ENCODE measurements at places on chromosomes 11 and 22.

DNA sequence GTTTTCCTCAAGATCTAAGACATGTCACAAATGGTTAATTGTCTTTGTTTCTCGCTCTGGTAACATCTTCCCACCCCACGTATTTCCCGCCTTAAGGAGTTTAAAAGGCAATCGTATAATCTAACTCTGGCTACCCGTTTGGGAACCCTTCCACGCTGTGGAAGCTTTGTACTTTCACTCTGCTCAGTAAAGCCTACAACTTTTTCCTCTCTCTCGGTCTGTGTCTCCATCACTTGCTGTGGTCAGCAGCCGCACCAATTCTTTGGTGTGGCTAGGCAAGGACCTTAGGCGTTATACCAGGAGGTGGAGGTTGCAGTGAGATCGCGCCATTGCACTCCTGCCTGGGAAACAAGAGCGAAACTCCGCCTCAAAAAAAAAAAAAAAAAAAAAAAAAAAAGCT, 1430.1 kb downstream of the LRRC4C start:
- no peak for DNase-seq

- no peak for DNase-seq
Observed at GRCh38 chr11:35009191-35009943, 92.9 kb downstream of the PDHX start.

GRCh38 chr11:61776561-61777075, 15.8 kb downstream of the TMEM258 start:
- DNase-seq, result peak; percentile 81

DNA sequence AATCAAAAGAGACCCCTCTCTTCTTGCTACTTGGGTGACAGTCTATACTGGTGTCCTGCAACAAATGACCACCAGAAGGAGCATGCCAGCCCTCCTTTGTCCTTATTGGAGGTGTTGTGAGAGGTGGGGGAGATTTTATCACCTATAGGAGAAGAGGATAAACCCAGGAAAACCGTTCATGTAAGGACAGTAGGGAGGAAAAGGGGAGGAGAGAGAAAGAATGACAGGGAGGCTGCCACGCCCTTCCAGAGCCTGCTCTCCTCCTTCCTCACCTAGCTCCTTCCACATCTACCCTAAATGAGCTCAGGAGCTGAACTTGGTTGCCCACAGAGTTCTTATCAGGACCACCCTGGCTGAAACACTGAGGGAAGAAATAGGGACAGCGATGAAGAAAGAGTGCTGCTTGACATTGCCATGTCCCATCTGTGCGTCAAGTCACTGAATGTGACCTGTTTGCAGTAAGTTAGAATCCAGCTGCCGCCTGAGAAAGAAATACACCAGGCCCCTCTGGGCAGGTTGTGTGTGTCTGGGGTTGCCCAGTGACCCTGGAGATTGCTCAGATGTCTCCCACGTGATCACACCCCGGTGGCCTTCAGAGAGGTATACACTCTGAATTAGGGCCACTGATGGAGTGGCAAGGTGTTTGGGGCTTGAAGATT, 40.4 kb upstream of the ETS1 start:
- DNase-seq, result peak; percentile 76

- no peak for DNase-seq
Observed at GRCh38 chr11:28834877-28835276, 726.7 kb downstream of the METTL15 start.

- DNase-seq, result no peak
Observed at GRCh38 chr22:29309332-29310064, 3.0 kb downstream of the GAS2L1 start.

- DNase-seq, result no peak
Observed at GRCh38 chr11:116164843-116165242, 607.9 kb downstream of the BUD13 start.

GRCh38 chr11:103987629-103988594, 48.5 kb upstream of the DDI1 start:
- DNase-seq, result no peak

- DNase-seq, result no peak
Observed at GRCh38 chr11:107711861-107712755, at the start of gene SLN. Gene SLN, minus strand, starts transcription at chr11:107712056.

DNA sequence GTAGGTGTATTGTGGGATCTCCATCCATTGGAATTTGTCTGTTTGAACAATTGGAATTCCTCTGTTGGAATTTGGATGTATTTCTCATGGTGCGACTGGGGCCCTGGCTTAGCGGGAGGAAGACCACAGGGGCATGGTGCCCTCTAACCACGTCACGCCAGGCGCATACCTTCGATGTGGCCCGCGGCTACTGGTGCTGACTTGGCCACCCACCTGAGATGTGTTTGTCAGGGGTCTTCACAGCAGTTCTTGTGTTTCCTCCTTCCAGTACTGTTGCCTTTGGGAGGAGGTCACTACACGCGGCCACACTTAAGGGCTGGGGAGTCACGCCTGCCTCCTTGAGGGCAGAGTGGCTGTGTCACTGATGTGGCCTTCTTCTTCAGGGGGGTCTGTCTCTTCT, 36.6 kb upstream of the GRAMD4 start:
- DNase-seq, result no peak

DNA sequence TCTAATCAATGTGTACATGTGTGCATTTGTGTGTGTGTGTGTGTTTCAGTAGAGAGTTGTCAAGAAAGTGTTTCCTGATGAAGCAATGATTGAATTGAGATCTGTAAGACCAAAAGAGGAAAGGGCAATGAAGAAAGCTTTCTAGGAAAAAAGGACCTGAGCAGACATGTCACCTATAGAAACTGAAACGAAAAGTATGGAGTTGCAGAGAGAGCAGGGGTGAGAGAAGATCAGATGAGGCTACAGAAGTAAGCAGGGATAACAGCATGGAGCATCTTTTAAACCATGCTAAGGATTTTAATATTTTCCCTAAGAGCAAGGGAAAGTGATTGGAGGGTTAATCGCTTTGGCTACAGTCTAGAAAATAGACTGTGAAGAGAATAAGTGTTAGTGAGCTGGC, 1459.4 kb upstream of the TENM4 start:
- DNase-seq, result no peak

GRCh38 chr11:2737866-2738265, 38.1 kb upstream of the KCNQ1OT1 start:
- no peak for DNase-seq

DNA sequence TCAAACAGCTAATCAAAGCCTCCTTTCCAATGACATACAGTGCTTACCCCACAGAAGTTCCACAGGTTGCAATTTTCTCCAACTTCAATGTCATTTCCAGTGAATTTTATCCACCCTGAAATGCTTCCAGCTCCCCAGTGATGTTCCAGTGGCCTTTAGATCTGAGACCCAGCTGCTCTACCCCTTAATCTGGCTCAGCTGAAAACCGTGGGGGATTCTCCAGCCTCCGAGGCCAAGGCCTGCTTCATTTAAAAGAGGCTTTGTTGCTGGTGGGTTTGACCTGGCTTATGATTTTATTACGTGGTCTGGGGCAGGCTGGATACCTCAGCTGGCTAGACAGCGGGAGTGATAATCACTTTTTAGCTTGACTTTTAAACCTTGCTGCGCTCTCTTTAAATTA, 10.9 kb downstream of the HEPHL1 start:
- no peak for DNase-seq

- DNase-seq, result no peak
Observed at GRCh38 chr11:33532720-33533385, 167.8 kb downstream of the C11orf91 start.
